ENCODE measurements at places on chromosomes 3 and 15. TPM values are rescaled to one million over a fixed set of nuclear protein-coding genes. Genes with fewer than 3 reads are reported as not detected.

Gene PFN2
- 204 TPM for total RNA-seq

- peak within 1 kb of the TSS; percentile 80 for H3K27ac ChIP-seq
- peaks cover 32% of the 10 kb centered on the region for H3K36me3 ChIP-seq
- H3K4me3 ChIP-seq, result peak within 1 kb of the TSS; percentile 92
- DNase-seq, result peak; percentile 98
- peaks cover 19% of the 10 kb centered on the region for H3K4me1 ChIP-seq
- no peaks in the 10 kb centered on the region for H3K27me3 ChIP-seq
These were observed at the start of gene NISCH for GRCh38 chr3:52455283-52456168. Gene NISCH, plus strand, starts transcription at chr3:52455604. Its CDS starts 38 bp downstream, at chr3:52455642.

Gene GPR171
- not detected for total RNA-seq

Gene TPRG1
- total RNA-seq, result 6.5 TPM

Gene SSUH2
- total RNA-seq, result not detected

DNA sequence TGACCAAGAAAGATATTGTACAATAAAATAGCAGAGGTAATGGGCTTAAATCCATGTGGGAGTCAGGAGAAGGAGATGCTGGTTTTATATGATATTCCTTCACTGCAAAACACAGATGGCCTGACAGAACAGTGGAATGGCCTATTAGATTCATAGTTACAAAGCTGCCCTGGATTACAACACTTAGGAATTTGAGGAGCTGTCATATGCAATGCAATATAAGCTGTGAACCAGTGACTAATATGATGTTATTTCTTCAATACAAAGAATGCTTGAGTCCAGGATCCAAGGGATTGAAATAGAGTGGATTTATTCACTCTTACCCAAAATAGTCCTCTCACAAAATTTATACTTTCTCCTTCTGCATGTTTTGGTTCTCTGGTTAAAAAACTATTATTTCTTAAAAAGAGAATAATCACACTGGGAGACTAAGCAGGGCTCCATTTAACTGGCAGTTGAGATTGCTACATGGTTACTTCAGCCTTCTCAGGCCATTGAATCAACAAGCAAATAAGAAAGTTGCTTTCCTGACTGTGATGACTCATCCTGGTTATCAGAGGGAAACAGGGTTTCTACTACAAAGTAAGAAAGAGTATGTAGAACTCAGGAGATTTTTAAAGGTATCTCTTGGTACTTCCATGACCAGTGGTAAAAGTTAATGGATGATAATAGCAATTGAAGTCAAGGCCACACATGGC, 79.8 kb upstream of the ZPLD1 start:
- no peak for DNase-seq
- no peaks in the 10 kb centered on the region for H3K36me3 ChIP-seq
- H3K27me3 ChIP-seq, result no peaks in the 10 kb centered on the region
- H3K4me3 ChIP-seq, result no peak overlapping the region
- no peak overlapping the region for H3K27ac ChIP-seq

Gene A4GNT
- total RNA-seq, result not detected

- H3K27me3 ChIP-seq, result no peaks in the 10 kb centered on the region
- H3K4me3 ChIP-seq, result no peak overlapping the region
- no peaks in the 10 kb centered on the region for H3K36me3 ChIP-seq
- H3K4me1 ChIP-seq, result no peaks in the 10 kb centered on the region
- DNase-seq, result no peak
These were observed 25.8 kb downstream of the CHRM5 start for GRCh38 chr15:33994005-33994615.

DNA sequence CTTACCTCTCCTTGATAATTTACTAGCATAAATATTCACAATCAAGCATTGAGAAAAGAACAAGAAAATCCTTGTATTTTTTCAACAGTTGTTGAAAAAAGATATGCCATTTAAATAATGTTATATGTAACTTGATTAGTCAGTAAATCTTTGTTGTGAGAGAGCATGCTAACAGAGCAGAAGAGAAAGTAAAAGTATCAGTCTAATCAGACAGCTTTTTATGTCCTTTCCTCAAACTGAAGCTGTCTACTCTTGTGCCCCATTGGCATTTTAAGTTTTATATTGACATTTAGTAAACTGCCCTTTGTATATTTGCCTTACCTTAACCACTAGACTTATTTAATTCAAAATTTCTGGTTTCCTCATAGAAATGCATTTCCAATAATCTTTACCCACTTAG, 668.7 kb downstream of the OTOL1 start:
- H3K4me3 ChIP-seq, result peak overlapping the region; percentile 30
- peaks cover 3% of the 10 kb centered on the region for H3K4me1 ChIP-seq
- H3K36me3 ChIP-seq, result no peaks in the 10 kb centered on the region
- H3K27ac ChIP-seq, result no peak overlapping the region
- no peaks in the 10 kb centered on the region for H3K27me3 ChIP-seq

Gene XCR1
- not detected for total RNA-seq

DNA sequence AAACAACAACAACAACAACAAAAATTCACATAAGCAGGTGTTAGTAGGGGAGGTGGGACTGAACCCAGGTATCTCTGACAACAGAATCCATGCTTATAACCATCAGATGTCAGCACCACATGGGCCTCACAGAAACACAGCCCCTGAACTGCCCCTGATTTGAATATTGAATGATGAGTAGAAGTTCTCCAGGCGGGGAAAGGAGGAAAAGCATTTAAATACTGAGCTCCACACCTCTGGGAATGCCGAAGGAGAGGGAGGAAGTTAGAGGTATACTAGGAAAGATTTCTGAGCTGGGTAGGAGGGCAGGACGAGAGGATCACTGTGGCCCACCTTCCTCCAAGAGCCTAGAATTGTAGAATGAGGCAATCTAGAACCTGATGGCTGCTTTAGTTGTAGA, 31.9 kb upstream of the EIF4A2 start:
- peaks cover 5% of the 10 kb centered on the region for H3K4me1 ChIP-seq
- no peaks in the 10 kb centered on the region for H3K27me3 ChIP-seq
- H3K4me3 ChIP-seq, result no peak overlapping the region
- H3K36me3 ChIP-seq, result no peaks in the 10 kb centered on the region
- DNase-seq, result no peak

DNA sequence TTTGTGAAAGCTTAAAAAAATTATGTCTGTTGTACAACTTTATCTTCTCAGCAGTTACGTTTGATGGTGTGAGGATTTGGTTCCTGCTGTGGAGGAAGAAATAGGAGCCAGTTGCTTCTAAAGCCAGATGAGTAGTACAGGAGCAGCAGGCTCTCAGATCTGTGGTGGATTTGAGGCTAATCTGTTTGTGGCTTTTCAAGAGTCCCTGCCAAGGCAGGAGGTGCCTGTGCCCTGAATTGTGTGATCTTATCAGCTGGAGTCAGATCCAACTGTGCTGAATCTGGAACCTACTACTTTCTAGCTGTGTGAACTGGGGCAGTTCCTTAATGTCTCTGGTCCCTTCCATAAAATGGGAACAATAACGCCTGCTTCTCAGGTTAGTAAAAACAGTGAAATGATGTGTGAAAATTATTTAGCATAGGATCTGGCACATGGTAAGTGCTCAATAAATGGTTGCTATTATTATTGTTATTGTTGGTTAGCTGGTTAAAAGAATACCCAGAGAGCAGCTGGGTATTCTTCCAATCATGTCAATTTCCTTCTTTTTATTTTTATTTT, 7.7 kb downstream of the CLDN11 start:
- H3K4me3 ChIP-seq, result no peak overlapping the region
- peak; percentile 18 for DNase-seq
- H3K27me3 ChIP-seq, result no peaks in the 10 kb centered on the region
- no peak overlapping the region for H3K27ac ChIP-seq
- H3K4me1 ChIP-seq, result peaks cover 20% of the 10 kb centered on the region
- H3K36me3 ChIP-seq, result peaks cover 16% of the 10 kb centered on the region

Gene LDHAL6B
- not detected for total RNA-seq

GRCh38 chr15:57060799-57061198, 142.4 kb downstream of the TCF12 start:
- peaks cover 55% of the 10 kb centered on the region for H3K4me1 ChIP-seq
- no peaks in the 10 kb centered on the region for H3K36me3 ChIP-seq
- peak overlapping the region; percentile 76 for H3K27ac ChIP-seq
- DNase-seq, result peak; percentile 41
- no peak overlapping the region for H3K4me3 ChIP-seq
- H3K27me3 ChIP-seq, result no peaks in the 10 kb centered on the region

Measured in osteoblast (primary cell).